ENCODE measurements at places on chromosomes 2 and 18. TPM values are rescaled to one million over a fixed set of nuclear protein-coding genes. Genes with fewer than 3 reads are reported as not detected.

Gene INO80D
- total RNA-seq, result 1.3 TPM

Gene CDK15
- not detected for total RNA-seq

Gene SLC8A1
- 0.29 TPM for total RNA-seq

Gene DLX2
- total RNA-seq, result 0.66 TPM

Gene DPYSL5
- 5.2 TPM for total RNA-seq

Gene L3MBTL4
- total RNA-seq, result not detected

Gene SERPINB12
- total RNA-seq, result not detected

Gene KIAA2012
- total RNA-seq, result not detected

Gene PMAIP1
- 16.3 TPM for total RNA-seq

Gene SERPINB13
- not detected for total RNA-seq

Gene OR6B2
- total RNA-seq, result not detected

Gene GALNT5
- total RNA-seq, result 1.9 TPM

Gene ARHGAP15
- not detected for total RNA-seq

Gene RAX
- total RNA-seq, result not detected

Gene GPAT2
- total RNA-seq, result not detected

Data from A549 treated with Hydrocortisone at 1 μM for 4 hours (cell line).